Activated CD4-positive, alpha-beta memory T cell treated with anti-CD3 and anti-CD28 coated beads, Interleukin-2, amount 10 ng/mL, durations not matched to agents 7 days and 5 days (primary cell): ENCODE measurements at places on chromosomes 4 and X.

DNA sequence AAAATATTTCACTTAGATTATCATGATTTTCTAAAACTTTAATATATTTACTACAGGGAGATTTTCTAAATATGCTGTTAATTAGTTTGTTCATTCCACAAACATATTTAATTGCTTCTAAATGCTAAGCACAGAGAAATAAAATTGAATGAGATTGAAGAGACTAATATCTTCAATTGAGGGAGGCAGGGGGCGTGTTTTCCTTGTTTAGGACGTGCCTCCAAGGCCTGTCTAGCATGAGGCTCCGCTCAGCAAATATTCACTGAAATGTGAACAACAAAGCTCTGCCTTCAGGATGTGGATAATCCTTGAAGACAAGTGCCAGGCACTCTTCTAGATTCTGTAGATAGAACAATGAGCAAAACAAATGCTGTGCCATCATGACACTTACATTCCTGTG lies 98.1 kb downstream of the TSPAN5 start:
- no peaks in the 10 kb centered on the region for H3K4me1 ChIP-seq
- H3K36me3 ChIP-seq = peaks cover 2% of the 10 kb centered on the region
- no peak overlapping the region for H3K27ac ChIP-seq
- no peak for DNase-seq
- H3K4me3 ChIP-seq = no peak overlapping the region

DNA sequence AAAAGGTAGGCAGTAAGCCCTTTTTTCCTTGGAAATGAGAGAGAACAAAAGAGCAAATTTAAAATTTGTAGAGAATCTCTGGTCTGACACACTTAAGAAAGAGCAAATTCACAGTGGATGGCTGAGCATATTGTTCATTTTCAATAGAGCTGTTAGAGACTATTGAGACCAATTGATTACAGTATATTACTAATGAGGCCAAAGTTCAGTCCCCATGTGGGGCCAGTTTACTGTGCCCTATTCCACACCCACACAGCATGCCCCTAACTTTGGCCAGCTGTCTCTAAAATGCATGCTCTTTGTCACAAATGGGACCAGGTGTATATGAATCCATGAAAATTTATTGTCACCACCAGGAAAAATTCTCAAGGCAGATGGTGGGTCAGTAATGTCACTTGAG lies 470.5 kb downstream of the PCDH7 start:
- no peak overlapping the region for H3K27ac ChIP-seq
- no peaks in the 10 kb centered on the region for H3K4me1 ChIP-seq
- no peak for DNase-seq
- no peak overlapping the region for H3K4me3 ChIP-seq
- no peaks in the 10 kb centered on the region for H3K27me3 ChIP-seq
- H3K36me3 ChIP-seq = no peaks in the 10 kb centered on the region

DNA sequence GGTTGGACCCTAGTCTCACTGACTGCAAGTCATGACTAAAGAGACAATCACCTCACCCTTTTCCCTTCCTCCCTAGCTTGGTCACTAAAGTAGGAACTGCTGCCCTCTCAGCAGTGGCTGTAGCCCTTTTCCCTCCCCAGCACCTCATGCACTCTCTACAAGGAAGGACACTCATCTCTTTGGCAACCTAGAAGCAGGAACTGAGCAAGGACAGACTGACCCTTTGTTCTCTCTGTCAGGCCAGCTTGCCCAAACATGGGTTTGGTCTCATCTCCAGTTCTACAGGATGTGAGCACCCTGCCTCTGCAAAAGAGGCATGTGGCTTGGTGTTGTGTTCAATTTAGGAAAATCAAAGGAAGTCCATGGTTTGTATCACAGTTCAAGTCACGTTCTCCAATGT lies 15.8 kb downstream of the LEF1 start:
- H3K27ac ChIP-seq = no peak overlapping the region
- no peak overlapping the region for H3K4me3 ChIP-seq
- H3K27me3 ChIP-seq = no peaks in the 10 kb centered on the region
- peaks cover 57% of the 10 kb centered on the region for H3K4me1 ChIP-seq

DNA sequence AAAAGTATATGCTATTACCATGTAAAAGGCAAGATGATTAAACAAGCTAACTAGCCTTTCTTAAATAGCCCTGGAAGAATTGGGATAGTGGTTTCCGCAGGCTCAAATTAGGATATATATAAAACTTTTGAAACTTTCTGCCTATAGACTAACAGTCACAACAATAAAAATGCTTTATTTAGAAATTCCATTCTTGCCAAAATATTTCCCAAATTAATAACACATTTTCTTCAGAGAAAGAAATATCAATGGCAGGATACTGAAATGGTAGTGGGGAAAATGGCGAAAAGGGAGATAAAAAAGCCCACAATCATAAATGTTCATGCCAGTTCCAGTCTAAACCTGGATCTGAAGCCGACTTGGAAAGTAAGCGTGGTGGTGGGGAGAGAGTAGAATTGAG lies 56.0 kb downstream of the MAD2L1 start:
- DNase-seq = no peak
- peaks cover 22% of the 10 kb centered on the region for H3K27me3 ChIP-seq
- no peak overlapping the region for H3K27ac ChIP-seq

DNA sequence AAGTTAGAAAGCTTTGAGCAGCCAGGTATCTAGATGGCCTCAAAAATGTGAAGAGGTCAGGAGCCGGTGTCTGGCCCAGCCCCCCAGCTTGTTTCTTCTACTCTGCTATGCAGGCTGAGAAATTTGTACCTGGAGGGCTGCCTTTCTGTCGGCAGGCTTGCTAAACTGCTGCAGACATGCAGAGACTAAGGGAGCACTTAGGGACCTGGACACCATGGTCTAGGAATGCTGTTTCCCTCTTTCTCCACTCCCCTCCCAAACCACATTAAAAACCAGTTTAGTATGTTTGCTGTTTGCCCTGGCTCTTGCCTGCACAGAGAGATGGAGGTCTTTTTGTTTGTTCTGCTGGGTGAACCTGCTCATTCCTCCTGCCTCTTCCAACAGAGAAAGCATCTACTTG lies 157.1 kb upstream of the DGKK start:
- no peak overlapping the region for H3K4me3 ChIP-seq
- no peaks in the 10 kb centered on the region for H3K27me3 ChIP-seq
- DNase-seq = no peak
